ENCODE measurements at places on chromosomes 12 and 14.
A peak's percentile ranks its signal among the peaks of the same experiment; 100 is the strongest.

DNA sequence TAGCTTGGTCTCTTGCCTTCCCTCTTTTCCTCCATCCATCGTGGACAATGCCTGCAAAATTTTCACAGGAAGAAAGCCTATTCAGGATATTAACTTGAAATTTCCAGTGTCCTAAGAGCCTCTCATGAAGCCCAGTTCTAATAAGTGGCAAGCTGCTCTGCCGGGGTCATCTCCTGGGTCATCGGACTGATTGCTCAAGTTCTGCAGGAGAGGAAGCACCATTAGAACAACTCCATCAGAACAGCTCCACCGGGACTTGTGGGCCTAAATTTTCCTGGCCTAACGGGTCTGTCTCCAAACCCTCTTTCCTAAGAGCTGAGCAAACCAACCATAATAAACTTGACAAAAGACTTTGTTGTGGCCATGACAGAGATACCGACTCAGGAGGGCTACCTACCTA, 13.9 kb downstream of the ERG28 start:
- DNase-seq, result no peak

DNA sequence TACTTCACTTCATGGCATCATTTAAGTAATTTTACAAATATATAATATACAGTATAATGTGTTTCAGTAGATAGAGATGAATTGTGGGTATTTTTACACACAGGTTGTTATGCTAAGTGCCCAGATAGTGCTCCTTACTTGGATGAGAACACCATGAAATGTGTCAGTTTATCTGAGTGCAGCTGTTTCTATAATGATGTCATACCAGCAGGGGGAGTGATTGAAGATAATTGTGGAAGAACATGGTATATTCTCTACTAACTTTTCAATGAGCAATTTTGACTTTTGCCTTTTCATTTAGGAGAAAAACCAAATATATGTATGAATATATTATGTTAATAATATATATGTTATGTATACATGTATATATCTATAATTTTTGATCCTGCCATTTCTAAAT, 221.6 kb downstream of the LRRK2 start:
- peak; percentile 36 for DNase-seq

- DNase-seq, result peak; percentile 48
Measured at GRCh38 chr12:46373301-46374296, 1.0 kb upstream of the SLC38A2 start.

DNA sequence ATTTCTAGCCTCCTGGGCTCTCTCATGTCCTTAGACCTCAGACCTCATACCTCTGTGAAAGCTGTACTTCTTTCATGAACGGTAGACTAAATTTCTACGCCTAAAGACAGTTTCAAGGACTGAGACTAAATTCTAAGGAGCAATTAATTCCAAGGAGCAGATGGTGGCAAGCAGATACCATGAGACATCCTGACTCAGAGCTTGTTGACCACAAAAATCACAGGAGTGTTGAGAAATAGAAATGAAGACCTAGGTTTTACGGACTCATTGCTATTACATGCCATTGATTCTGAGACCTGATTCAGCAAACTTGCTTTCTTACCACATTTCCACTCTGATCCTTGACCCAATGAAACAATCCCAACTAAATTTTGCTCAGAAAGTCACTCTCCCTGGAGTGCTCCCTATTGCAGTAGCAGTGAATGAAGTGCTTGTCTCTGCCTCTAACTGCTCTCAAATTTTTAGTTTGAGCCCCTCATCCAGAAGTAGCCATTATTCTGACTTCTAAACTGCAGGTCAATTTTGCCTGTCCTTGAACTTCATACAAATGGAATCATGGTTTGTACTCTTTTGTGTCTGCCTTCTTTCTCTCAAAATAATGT, 52.0 kb downstream of the PEX5 start:
- peak; percentile 21 for DNase-seq

GRCh38 chr12:68231229-68231628, 5.6 kb upstream of the IL26 start:
- no peak for DNase-seq

- peak; percentile 12 for DNase-seq
Measured at GRCh38 chr12:2998789-2999264, 39.6 kb downstream of the TEAD4 start.

- DNase-seq, result no peak
Measured at GRCh38 chr14:89851106-89851505, 103.4 kb downstream of the EFCAB11 start.
